ENCODE measurements at places on chromosomes 5 and 9.

GRCh38 chr5:135985951-135986350, 31.2 kb upstream of the LECT2 start:
- no peak for DNase-seq

DNA sequence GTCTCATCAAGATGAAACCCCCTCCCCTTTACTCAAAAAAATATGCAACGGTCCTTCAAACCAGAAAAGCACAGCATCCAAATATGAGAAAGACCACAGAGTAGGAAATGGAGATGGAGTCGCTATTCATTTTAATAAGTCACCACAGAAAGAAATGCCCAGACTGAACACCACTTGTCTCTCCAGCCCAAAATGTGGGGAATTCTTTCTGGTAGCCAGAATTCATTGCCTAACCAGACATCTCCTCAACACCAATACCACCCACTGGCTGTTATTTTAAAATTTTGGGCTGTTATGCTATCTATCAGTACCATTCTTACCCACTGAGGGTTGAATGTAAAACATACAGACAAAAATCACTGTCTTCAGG, 100.1 kb downstream of the SUSD1 start:
- no peak for DNase-seq

DNA sequence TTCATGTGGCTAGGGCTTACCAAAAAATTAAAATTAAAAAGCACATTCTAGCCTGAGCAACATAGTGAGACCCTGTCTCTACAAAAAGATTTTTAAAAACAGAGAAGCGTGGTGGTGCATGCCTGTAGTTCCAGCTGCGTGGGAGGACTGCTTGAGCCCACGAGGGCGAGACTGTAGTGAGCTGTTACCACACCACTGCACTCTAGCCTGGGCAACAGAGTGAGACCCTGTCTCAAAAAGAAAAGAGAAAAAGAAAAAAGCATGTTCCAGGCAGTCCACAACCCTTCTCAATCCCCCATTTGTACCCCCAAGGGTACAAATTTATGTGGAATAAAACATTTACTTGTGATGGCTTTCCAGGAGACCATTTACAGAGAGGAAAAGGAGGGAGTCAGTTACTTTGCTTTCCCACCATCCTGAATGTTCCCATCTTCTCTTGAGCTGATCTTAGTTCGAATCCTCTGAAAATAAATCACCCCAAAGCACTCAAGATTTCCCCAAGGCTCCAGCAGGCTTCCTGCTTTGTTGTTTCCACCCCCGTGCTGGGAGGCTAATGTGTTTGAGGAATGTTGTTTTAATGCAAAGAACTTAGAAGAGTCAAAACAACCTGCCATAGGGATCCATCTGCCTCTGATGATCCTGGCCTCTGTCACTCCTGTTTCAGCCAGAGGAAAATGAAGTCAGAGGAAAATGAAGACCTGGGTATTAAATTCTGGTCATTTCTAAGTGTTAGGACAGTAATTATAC, 384.7 kb downstream of the BNC2 start:
- no peak for DNase-seq

GRCh38 chr9:1962122-1962521, 53.0 kb upstream of the SMARCA2 start:
- no peak for DNase-seq

DNA sequence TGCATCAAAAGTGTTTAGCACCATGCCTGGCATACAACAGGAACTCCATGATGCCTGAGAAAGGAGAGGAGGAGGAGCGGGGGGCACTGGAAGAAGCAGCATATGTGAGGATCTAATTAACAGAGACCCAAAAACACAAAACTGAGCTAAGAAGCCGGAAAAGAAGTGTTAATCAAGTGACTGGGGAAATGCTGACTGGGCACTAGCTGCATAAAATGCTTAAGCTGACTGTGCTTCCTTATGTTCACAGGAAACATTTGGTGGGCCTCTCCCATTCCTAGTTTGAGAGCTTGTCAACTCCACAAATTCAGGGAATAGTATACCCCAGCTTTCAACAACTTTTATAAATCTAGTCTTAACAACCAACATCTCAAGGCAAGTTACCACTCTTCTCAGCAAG, 26.6 kb downstream of the DEPDC1B start:
- no peak for DNase-seq

- DNase-seq: no peak
Measured at GRCh38 chr9:31321686-31322085, 1062.8 kb upstream of the ACO1 start.

- DNase-seq: no peak
Measured at GRCh38 chr5:138334867-138335447, 3.1 kb upstream of the FAM53C start.

DNA sequence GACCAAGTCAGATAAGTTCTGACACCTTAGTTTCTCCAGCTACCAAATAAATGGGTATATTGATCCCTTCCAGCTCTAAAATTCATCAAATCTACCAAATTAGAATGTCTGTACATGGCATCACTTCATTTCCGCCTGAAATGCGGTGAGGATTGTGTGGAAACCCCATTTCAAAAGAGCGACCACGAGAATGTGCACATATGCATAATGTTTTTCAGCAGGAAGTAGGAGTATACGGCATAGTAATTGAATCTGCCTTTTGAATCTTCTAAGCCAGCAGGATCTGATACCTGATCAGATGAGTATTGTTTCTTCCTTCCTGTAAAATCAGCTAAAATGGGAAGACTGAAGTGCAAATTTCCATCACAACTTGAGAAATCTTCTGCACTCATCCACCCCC, 418.6 kb downstream of the TMEM38B start:
- no peak for DNase-seq

- DNase-seq: no peak
Measured at GRCh38 chr5:122680623-122681350, 94.1 kb upstream of the SNX2 start.

DNA sequence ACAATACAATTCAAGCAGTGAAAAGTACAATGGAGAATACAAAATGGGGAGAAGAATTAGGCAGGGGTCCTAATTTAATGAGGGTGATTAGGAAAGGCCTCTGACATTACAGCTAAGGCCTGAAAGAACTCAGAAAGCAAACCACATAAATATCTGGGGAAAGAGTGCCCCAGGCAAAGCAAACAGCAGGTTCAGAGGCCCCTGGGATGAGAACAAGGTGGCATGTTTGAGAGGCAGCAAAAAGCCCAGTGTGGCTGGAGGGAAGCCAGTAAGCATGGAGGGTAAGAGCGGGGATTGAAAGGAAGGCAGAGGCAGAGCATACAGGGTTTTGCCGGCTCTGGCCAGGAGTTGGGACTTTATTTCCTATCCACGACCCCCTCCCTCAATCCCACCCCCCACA, 33.4 kb upstream of the VDAC1 start:
- DNase-seq: no peak

DNA sequence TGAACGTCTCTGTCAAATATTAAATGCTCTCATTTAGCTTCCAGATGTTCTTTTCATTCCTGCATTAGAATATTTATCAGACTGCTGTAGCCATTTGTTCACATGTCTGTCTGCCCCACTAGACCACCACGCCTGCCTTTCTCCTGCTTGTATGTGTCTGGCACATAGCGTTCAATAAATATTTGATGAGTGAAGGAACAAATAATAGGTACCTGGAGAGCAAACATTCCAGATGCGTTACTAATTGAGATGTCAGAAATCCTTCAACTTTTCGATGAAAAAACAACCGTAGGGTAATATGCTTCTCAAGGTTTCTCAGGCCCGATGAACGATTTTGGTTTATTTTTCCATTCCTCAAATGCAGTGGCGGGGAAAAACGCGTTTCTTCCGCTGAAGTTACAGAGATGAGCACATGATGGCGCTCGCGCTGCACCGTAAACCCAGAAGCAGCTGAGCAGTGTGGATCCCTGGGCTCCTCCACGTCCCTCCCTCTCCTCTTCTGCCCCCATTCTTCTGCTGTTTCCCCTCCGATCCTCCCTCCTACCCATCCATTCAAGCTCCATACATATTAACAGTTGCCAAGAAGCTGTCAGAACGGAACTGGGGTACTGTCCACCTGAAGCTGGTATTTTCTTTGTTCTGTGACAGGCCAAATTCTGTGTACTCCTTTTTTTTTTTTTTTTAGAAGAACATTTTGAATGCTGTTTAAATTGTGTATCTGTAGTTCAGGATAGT, 245.4 kb downstream of the MPDZ start:
- no peak for DNase-seq

- DNase-seq: no peak
Measured at GRCh38 chr9:120579139-120580050, 572 bp downstream of the CDK5RAP2 start.

- no peak for DNase-seq
Measured at GRCh38 chr9:118595719-118596305, 773.4 kb downstream of the BRINP1 start.

- no peak for DNase-seq
Measured at GRCh38 chr5:170892196-170892595, 30.4 kb downstream of the RANBP17 start.

DNA sequence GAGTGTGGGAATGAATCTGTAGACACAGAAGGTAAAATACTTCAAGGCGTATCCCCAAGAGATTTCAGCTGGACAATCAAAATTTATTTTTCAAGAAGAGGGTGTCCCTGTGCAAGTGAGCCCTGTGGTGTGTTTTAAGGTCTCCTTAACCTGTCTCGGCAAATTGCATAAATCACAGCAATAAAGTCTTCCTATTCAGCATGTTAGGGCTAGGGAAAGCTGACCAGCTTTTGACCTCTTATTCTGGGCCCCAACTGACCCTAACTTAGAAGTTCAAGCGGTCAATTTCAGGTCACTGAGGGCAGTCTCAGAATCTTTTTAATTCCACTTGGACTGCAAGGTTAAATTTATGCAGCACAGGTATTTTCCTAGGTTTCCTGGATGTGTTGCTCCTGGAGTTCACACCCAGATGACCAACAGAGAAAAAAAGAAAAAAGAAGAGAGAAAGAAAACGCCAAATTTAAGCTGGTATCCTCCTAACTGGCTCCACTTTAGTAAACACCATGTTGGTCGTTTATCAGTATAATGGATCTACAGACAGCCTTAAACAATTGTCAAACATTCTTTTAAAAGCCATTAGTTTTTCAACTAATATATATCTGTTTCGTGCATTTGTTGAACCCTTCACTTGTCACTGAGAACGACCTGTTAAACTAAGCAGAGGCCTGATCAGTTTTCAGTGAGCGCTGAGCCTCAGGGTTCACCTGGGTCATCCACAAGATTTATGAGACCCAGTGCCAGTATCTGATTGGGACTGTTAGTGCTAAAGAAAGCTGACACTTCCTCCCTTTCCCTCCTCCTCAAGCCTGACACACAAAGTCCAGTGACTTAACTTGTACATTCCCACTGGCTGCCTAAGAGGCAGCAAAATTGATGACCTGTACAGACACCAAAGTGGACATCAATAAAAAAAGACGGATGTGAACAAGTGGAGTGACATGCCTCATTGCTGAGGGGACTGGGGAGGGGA, 546.1 kb downstream of the NR2F1-AS1 start:
- DNase-seq: no peak

GRCh38 chr5:58649716-58650115, 66.8 kb downstream of the RAB3C start:
- DNase-seq: no peak

DNA sequence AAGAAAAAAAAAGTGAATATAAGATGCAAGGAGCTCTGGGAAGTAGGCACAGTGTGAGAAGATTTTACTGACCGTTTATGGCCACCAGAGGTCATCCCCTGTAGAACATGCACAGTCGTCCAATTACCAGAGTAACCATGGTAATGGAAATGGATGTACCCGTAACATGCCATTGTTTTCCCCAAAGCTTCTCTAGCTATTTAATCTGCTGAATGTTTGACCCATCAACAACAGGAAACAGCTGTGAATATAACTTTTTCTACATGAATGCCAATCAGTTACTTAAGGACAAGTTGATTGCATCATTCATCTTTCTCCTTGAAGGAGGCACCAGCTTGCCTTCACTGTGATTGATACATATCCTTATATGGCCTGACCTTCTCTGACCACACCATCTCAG, 1967.0 kb upstream of the CDH9 start:
- DNase-seq: no peak

DNA sequence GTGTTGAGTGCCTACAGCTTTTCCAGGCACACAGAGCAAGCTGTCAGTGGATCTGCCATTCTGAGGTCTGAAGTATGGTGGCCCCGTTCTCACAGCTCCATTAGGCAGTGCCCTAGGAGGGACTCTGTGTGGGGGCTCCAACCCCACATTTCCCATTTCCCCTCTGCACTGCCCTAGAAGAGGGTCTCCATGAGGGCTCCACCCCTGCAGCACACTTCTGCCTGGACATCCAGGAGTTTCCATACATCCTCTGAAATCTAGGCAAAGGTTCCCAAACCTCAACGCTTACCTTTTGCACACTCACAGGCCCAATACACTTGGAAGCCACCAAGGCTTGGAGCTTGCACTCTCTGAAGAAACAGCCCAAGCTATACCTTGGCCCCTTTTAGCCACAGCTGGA, 131.3 kb downstream of the DEPDC1B start:
- DNase-seq: no peak

DNA sequence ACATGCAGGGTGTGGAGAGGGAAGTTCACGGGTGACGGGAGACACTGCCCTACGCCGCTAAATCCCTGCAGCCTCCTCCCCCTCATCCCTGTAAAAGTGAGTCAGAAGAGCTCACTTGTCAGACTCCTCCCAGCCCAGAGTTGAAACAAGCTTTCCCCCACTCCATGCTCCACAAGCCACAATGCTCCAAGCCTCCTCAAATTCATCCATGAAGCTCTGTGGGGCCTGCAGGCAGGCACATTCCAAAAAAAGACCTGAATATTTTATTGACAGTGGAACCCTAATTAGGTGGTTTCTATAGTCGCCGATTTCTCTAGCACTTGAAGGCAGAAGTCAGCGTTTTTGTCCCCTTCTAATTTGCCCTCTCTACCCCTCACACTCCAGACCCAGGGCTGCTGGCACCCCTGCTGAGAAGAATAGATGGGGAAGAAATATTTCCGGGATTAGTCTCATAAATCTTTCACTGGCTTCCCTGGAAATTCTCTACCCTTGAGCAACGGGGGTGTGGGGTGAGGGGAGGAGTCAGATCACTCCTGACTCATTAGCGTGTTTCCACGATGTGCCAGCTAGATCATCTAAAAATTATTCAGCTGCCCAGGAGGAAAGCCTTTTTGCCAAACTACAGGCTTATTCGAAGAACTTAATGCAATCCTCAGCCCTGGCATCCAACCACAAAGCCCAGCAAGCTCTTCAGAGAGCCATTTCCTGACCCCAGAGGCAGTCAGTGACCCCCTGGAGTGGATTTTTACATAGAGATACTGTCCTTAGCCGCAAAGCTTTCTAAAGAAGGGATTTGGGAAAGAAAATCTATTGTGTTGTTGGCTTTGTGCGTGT, 97.1 kb downstream of the ENC1 start:
- no peak for DNase-seq
